Fibroblast of upper back skin (primary cell): ENCODE measurements at places on chromosomes 6 and 20.

DNA sequence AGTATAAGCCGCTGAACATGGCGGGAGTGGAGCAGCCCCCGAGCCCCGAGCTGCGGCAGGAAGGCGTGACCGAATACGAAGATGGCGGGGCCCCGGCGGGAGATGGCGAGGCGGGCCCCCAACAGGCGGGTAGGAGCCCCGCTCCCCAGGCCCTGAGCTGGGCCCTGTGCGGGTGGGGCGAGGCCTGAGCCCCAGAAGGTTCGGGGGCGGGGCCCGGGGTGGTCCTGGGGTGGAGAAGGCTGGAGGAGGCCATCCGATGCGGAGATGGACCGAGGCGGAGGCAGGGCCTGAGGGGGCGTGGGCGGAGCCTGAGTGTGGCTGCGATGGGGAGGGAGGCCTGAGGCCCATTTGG lies 7.1 kb downstream of the L3MBTL1 start:
- no peak for DNase-seq

DNA sequence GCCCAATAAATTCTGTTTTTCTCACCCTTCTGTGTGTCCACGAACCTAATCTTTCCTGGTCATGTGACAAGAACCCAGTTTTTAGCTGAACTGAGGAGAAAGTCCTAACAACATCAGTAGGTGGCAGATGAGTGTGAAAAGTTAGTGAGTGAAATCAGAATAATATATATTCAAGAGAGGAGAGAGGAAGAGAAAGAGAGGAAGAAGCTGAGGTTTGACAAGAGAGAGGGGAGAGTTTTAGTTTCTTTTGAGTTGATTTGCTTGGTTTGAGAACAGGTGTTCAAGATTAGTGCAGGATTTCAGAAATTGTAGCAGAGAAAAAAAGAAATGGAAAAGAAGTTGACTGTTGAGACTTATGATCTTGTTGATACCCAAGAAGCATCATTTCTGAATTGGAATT lies 930.5 kb upstream of the FLRT3 start:
- DNase-seq, result no peak

DNA sequence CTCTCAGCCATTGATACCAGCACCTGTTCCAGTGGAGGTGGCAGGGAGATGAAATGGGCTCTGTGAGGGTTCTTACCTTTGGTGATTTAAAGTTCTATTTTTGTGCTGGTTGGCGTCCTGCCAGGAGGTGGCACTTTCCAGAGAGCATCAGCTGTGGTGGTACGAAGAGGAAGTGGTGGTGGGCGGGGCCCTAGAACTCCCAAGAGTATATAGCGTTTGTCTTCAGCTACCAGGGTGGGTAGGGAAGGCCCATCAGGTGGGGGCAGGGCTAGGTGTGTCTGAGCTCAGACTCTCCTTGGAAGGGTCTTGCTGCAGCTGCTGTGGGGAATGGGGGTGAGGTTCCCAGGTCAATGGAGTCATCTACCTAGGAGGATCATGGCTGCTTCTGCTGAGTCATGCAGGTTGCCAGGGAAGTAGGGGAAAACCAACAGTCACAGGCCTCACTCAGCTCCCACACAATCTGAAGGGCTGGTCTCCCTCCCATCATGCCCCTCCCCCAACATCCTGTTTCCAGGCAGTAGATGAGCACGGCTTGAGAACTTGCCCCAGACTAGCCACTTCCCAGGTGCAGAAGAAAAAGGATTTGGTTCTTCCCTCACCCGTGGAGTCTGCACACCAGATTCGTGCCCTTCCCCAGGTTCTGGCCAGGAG lies 46.6 kb downstream of the MOXD1 start:
- no peak for DNase-seq

- no peak for DNase-seq
Measured at GRCh38 chr6:20870021-20870420, 335.8 kb downstream of the CDKAL1 start.
